ENCODE measurements at places on chromosomes 2 and 18. TPM values are rescaled to one million over a fixed set of nuclear protein-coding genes. Genes with fewer than 3 reads are reported as not detected.
A peak's percentile ranks its signal among the peaks of the same experiment; 100 is the strongest.

- H3K36me3 ChIP-seq: no peaks in the 10 kb centered on the region
- no peak overlapping the region for H3K27ac ChIP-seq
- H3K27me3 ChIP-seq: no peaks in the 10 kb centered on the region
- H3K4me3 ChIP-seq: no peak overlapping the region
- no peaks in the 10 kb centered on the region for H3K4me1 ChIP-seq
These were observed 42.3 kb upstream of the IMP4 start for GRCh38 chr2:130300258-130300969.

DNA sequence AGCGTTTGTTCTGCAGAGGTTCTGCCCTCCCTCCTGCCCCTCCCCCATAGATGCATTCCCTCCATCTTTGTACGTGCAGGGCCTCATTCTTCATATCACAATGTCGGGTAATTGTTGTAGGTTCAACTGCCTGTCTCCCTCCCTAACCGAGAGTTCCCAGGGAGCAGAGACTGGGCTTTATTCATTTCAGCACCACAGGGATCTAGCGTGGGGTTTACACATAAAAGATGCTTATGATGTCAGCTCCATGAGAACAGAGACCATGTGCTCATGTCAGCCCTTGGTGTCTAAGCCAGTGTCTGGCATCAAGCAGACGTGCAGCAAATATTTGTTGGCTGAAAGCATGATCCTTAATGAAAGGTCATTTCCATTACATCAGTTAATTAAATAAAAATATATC is 298.9 kb upstream of the TRIB2 start:
- DNase-seq: no peak
- no peaks in the 10 kb centered on the region for H3K4me1 ChIP-seq
- no peak overlapping the region for H3K27ac ChIP-seq
- no peaks in the 10 kb centered on the region for H3K36me3 ChIP-seq
- H3K27me3 ChIP-seq: no peaks in the 10 kb centered on the region
- H3K4me3 ChIP-seq: no peak overlapping the region

DNA sequence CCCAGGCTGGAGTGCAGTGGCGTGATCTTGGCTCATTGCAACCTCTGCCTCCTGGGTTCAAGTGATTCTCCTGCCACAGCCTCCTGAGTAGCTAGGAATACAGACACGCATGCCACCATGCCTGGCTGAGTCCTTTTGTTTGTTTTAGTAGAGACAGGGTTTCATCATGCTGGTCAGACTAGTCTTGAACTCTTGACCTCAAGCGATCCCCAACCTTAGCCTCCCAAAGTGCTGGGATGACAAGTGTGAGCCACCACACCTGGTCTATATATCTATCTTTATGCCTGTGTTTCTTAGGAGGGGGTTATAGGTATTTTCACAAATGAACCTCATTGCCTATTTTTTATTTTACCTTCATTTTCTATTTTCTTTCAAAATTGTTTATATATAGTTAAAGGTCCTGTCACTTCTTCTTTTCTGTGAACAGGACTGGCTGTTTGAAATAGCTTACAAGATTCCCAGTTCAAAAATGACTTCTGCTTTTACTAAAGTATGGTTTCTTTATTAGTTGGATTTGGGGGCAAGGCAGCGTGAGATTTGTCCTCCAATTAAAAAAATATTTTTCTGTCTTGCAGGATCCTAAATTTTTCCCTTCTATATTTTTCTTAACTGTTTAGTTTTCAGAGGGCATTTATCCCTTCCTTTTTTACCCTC is 16.4 kb upstream of the MARCHF7 start:
- H3K4me3 ChIP-seq: no peak overlapping the region
- DNase-seq: no peak
- peaks cover 6% of the 10 kb centered on the region for H3K36me3 ChIP-seq

The PDCD1 gene
- total RNA-seq: 2.5 TPM

DNA sequence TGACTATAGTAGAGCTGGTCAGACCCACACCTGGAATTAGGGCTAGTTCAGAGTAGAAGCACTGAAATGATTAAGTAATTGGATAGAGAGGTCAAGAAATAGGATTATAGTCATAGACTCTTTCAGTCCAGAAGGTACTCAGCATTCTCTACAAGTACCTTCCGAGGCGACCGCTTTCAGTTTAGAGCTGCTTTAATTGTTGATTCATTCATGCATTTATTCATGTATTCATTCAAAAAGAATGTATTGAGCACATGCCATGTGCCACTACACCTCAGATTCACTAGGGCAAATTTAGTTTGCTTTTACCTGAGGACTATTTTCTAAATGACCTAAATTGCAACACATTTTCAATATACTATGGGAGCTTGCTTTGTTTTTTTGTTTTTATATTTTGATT is 48.7 kb downstream of the CRIM1 start:
- H3K4me1 ChIP-seq: peaks cover 41% of the 10 kb centered on the region
- peak overlapping the region; percentile 12 for H3K27ac ChIP-seq
- H3K4me3 ChIP-seq: no peak overlapping the region
- no peaks in the 10 kb centered on the region for H3K36me3 ChIP-seq
- H3K27me3 ChIP-seq: no peaks in the 10 kb centered on the region

GRCh38 chr2:189115126-189115525 is 64.4 kb downstream of the COL5A2 start:
- no peaks in the 10 kb centered on the region for H3K27me3 ChIP-seq
- H3K4me3 ChIP-seq: no peak overlapping the region
- H3K27ac ChIP-seq: no peak overlapping the region
- H3K4me1 ChIP-seq: peaks cover 20% of the 10 kb centered on the region

GRCh38 chr2:201942531-201942930 is 91.1 kb upstream of the FZD7 start:
- no peaks in the 10 kb centered on the region for H3K36me3 ChIP-seq
- H3K4me1 ChIP-seq: no peaks in the 10 kb centered on the region
- H3K27ac ChIP-seq: no peak overlapping the region
- DNase-seq: no peak
- H3K27me3 ChIP-seq: no peaks in the 10 kb centered on the region

All from esophagus muscularis mucosa (tissue), 4 donors.